ENCODE measurements at places on chromosomes 11 and 22.

- no peak for DNase-seq
Observed at GRCh38 chr11:19689281-19690000, 23.2 kb upstream of the NAV2 start.

GRCh38 chr11:44849922-44850321 lies 100.8 kb downstream of the TP53I11 start:
- DNase-seq, result no peak

- no peak for DNase-seq
Observed at GRCh38 chr11:68977781-68978625, 2.8 kb downstream of the MRGPRD start.

GRCh38 chr11:111549869-111550203 lies 9.3 kb downstream of the LAYN start:
- no peak for DNase-seq

- DNase-seq, result no peak
Observed at GRCh38 chr22:18906896-18907295, 776 bp downstream of the DGCR6 start.

GRCh38 chr22:31247726-31248125 lies 35.6 kb downstream of the LIMK2 start:
- DNase-seq, result no peak

GRCh38 chr22:37498289-37498909 lies 12.2 kb upstream of the MFNG start:
- no peak for DNase-seq

- no peak for DNase-seq
Observed at GRCh38 chr11:103530257-103530656, 421.0 kb downstream of the DYNC2H1 start.

DNA sequence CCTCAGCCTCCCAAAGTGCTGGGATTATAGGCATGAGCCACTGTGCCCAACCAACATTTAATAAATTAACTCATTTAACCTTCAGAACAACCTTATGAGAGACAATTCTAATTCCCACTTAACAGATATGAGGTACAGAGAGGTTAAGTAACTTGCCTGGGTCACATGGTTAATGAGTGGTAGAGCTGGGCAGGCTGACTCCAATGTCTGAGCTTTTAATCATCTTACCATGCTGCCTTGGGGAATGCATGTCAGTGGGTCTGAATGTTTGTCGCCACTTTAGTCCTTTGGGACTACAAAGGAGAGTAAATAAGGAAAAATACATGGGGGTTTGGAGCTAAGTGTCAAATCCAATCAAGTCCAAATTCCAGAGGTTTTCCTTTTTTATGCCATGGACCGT lies 11.2 kb upstream of the PIK3C2A start:
- no peak for DNase-seq

DNA sequence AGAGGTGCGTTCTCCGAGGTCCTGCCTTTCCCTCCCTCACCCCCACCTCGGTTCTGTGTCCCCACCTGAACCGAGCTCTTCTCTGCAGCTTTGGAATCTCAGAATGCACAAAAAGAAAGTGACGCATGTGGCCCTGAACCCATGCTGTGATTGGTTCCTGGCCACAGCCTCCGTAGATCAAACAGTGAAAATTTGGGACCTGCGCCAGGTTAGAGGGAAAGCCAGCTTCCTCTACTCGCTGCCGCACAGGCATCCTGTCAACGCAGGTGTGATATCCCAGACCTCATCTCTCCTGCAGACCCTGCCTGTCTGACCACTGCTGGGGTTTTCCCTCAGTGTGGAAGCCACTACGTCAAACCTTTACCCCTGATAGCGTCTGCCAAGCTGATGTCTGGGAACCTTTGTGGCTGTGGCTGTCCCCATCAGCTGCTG lies 13.9 kb downstream of the ACP2 start:
- no peak for DNase-seq

Measured in GM12864 (cell line).